Immature natural killer cell (primary cell): ENCODE measurements at places on chromosomes 13 and 19. TPM values are rescaled to one million over a fixed set of nuclear protein-coding genes. Genes with fewer than 3 reads are reported as not detected.

DNA sequence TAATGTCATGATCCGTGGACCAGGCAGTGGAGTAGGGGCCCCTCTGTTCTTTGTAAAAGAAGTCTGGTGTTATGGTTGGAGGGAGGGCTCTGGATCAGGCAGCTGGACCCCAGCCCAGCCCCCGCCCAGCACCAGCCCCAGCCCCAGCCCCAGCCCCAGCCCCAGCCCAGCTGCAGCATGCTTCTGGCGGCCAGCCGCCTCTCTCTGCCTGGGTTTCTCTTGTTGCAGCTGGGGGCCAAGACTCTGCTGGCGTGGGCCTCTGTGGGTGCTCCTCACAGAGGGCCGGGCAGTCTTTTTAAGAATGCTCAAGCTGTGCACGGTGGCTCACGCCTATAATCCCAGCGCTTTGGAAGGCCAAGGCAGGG lies 17.9 kb downstream of the DOT1L start:
- no peak for DNase-seq

DNA sequence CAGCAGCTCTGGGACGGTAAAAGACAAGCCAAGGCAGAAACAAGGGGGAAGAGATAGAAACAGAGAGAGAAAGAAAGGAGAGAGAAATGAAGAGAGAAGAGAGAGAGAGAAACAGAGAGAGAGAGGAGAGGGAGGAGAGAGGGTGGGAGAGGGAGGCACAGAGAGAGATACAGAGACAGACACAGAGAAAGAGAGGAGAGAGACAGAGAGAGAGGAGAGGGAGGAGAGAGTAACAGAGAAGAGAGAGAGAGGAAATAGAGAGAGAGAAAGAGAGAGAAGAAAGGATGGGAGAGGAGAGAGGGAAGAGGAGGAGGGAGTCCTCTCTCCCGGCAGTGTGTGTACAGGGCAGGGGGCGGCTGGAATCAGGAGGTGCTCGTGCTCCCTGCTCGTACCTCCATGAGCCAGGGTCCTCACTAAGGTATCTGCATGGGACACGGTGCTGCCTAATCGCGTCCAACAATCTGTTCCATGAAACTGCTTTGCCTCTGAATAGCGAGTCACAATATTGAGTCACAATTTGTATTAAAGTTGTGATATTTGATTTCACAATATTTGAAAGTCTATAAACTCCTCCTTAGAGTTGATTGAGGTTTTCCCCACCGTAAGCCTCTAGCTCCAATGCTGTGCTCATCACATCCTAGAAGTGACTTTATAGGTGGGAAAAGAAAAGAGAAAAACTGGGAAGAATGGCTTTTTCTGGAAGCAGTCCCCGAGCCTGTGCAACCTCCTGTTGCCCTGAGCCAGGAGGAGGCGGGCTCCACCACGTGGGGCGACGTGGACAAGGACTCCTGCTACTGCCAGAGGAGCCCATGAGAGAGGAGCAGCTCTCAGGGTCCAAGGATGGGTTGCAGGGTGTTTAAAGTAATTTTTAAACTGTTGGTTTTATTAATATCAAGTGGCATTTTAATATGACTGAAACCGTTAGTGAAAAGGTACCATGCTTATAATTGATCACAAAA lies 81.7 kb upstream of the ARHGEF7 start:
- no peak for DNase-seq

DNA sequence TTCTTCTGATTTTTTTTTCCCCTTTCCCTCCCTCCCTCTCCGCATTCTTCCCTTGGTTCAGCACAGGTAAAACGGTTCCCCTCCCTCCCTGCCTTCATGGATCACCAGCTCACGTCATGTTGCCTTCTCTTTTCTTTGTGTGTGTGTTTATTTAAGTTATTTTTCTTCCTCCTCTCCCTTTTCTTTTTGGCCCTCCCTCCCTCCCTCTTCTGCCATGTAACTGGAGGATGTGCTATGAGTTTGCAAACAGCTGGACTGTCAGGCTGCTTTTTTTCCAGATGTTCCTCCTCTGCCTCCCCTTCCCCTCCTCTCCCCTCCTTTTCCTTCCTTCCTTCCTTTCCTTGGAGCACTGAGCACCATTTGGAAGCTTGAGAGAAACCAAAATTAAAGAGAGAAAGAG lies 2.0 kb downstream of the LENG9 start:
- no peak for DNase-seq

DNA sequence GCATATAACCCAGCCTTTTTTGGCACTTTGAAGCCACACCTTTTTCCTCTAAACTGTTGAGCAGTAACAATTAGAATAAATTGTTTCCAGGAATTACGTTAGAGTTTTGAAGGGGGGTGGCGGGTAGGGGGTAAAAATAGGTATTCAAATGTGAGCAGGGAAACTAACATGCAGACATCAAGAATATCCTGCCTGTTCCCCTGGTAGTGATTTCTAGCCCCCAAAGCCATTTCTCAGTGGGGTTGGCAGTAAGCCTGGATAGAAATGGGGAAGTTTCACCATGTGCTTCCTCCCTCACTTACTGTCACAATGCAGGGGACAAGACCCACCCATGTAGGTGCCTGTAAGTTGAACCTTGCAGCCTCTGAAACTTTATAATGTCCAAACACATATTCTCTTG lies 3.8 kb downstream of the DOCK9 start:
- DNase-seq, result no peak

OR7A10 gene
- polyA plus RNA-seq, result not detected

MRPS12 gene
- polyA plus RNA-seq, result 175 TPM

SYCN gene
- polyA plus RNA-seq, result not detected

OR7C1 gene
- polyA plus RNA-seq, result not detected

KLHL1 gene
- not detected for polyA plus RNA-seq

TTC9B gene
- not detected for polyA plus RNA-seq

GRCh38 chr13:91126806-91127205 lies 220.7 kb upstream of the MIR17HG start:
- DNase-seq, result no peak

- no peak for DNase-seq
Measured at GRCh38 chr13:62337109-62337880, 921.6 kb upstream of the PCDH20 start.

ZNF730 gene
- polyA plus RNA-seq, result 0.21 TPM
